ENCODE measurements at places on chromosomes 6 and 20.

GRCh38 chr6:56671651-56672461, 29.2 kb upstream of the DST start:
- DNase-seq: no peak

GRCh38 chr6:15284743-15285142, 38.9 kb downstream of the JARID2 start:
- DNase-seq: peak; percentile 77

DNA sequence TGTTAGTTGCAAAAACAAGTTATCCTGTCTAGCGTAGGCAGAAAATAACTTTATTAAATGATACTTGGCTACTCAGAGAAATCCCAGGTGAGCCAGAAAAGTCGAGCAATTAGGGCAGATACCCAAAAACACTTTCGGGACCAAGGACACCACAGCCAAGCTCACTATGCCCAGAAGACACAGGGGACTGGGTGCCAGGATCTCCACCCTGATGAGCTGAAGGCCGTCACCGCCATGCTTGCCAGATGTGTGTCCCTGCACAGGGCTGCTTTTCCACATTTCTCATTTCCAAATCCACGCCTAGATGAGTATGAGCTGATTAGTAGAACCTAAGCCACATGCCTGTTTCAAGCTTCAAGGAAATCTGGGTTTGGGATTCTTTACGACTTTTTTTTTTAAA, 214.0 kb upstream of the SMLR1 start:
- no peak for DNase-seq

DNA sequence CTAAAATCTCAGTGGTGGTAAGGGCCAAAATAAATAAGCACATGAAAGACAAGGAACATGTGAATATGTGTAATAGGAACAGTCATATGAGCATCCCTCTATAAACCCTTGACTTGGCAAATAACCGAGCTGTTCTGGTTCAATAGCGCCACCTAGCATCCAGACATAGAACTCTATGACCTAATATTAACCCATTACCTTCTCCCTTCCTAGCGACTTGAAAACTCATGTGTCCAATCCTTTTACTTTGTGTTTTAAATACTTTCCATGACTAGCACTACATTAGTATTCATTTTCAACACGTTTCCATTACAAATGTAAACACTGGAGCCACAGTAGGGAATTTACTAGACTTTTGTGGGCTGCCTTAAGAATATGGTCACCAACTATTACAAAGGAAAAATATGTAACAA, 279.7 kb downstream of the UST start:
- peak; percentile 79 for DNase-seq

DNA sequence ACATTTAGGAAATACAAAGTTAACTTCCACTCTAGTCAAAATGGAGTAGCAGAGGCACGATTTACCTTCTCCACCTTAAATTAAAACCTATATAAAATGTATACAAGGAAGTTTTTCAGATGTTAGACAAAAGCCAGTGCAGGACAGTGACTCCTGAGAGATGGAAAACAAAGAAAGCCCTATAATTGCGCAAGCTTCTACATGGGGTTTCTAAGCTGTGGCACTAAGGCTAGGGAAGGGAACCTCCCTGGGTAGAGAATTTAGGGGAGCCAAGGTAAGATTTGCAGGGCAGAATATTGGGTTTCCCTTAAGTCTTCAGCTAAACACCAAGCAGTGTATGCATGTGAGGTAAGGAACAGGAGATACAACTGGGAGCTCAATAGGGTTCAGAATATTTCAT, 18.5 kb upstream of the ZC3H12D start:
- DNase-seq: no peak

- no peak for DNase-seq
These were observed 9.1 kb upstream of the FOXP4 start for GRCh38 chr6:41536795-41537758.

GRCh38 chr6:30964075-30964474, 19.4 kb upstream of the MUC21 start:
- DNase-seq: no peak

DNA sequence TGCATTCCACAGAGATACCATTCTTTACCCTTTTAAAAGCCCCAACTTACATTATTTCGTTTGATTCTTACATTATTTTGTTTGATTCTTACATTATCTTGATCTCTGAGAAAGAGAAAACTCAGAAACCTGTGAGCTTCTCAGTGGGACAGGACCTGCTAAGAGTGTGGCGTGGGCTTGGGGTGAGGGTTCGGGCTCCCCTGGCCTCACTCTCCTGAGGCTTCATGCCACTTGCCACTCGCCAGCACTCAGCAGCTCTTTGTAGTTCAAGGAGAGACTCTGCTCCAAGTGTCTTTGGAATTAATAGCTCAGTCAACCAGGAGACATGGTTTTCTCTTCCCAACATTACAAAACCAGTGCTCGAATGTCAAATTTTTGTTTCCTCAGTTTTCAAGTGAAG, 132.4 kb upstream of the RGS17 start:
- no peak for DNase-seq

DNA sequence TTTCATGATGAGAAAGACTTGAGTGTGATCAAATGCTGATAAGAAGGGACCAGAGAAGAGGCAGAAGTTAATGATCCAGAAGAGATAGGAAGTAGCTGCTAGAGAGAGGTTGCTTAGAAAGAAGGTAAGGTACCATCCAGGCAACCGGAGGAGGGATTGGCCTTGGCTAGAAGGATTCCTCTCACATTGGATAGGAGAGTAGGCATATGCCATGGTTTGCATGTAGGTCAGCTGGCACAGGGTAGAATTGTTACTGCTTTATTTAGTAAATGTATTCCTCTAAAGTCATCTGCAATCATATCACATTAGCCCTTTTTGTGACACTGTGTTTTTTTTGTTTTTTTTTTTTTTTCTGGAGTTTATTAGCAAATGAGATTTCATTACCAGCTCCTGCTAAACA, 580.9 kb upstream of the FLRT3 start:
- no peak for DNase-seq

- no peak for DNase-seq
These were observed 16.9 kb downstream of the BNIP5 start for GRCh38 chr6:36319821-36320220.

GRCh38 chr20:33837096-33837830, 26.1 kb downstream of the CHMP4B start:
- no peak for DNase-seq

- DNase-seq: no peak
These were observed 222.0 kb downstream of the MAFB start for GRCh38 chr20:40467067-40467466.

GRCh38 chr6:138307816-138308730, 69.6 kb upstream of the SMIM28 start:
- DNase-seq: no peak

DNA sequence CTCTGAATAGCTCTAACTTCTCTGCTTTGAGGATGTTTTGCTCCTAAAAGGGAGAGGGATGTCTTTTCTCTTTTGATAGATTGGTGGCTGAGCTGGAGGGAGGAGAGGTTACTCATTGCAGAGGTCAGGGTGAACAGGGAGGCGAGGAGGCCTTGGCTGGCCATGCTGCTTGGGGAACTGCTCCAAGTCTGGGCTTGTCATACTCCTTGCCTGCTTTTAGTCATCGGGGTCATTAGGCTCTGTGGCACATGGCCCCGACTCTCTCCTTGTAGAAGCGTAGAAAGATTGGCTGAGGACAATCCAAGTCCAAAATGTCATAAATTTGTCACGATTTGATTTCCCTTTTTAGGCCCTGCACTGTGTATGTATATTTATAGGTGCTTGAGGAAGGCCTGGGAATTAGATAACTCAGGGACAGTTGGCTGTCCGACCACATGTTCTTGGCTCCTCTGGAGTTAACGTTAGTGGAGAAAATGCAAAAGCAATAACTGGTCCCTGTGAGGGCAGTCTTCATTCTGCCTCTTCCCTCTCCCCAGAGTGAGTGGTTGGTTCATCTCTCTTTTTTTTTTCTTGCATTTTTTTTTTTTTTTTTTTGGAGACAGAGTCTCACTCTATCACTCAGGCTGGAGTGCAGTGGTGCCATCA, 160.1 kb downstream of the SCP2D1 start:
- DNase-seq: no peak

DNA sequence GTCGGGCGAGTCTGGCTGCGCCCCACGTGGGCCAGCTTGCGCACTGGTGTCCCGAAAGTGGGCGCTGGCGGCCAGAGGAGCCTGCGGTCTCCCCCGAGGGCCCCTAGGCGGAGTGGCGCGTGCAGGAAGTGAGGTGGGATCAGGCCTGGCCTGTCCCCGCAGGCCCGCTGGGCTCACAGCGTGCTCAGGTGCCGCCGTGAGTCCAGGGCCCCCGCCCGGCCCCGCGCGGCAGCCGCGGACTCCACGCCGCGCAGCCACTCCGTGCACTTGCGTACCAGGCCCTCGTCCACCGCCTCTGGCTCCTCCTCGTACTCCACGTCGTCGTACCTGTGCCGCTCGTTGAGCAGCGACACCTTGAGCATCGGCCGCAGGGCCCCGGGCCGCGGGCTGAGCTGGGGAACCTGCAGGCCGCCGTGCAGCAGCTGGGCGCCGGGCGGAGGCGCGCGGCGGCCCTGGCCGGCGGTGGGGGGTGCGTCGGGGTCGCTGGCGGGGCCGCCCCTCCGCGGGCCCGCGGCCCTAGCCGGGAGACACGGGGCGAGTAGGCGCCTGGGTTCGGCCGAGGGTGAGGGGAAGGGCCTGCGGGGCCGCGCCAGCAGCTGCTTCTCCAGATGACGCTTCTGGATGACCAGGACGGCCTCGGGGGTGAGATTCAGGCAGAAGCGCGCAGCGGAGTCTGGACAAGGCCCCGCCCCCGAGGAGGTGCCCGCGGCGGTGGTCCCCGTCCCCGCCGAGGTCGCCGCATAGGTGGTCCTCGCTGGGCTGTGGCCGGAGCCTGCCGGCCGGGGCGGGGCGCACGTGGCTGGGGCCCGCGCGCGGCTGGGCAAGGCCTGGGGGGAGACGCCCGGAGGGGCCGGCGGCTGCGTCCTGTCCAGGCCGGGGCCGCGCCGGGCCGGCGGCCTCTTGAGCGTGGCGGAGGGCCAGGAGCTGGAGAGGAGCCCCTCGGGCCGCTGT, 835 bp downstream of the PRR18 start:
- no peak for DNase-seq

GRCh38 chr20:53655625-53656292, 62.1 kb upstream of the ZNF217 start:
- DNase-seq: no peak

- DNase-seq: no peak
These were observed 263.9 kb upstream of the NT5E start for GRCh38 chr6:85185977-85186376.

- DNase-seq: no peak
These were observed 9.6 kb upstream of the NELFCD start for GRCh38 chr20:58971429-58971828.

DNA sequence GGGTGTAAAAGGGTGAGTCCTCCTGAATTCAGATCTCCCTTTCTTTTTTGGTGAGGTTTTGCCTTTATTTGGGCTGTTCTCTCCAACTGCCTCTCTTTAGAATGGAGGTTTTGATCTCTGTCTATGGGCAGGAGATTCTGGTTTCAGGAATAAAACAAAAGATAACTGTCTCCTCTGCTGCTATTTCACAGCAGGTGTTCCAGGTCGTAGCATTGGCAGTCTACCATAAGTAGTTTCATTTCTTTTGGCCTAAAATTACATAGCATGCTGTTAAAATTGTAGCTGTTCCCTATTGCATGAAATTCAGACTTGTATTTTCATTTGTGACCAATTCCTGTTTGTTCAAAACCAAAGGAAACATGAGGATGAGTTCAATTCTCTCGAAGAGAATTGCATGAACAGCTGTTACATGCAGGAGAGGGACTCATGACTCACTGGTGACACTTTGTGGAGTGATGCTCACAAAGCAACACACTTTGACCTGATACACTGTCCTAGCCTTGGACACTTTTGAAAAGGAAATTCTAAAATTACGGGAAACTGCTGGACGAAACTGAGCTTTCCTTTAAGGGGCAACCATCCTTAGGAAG, 76.8 kb upstream of the SIRPG start:
- DNase-seq: no peak

DNA sequence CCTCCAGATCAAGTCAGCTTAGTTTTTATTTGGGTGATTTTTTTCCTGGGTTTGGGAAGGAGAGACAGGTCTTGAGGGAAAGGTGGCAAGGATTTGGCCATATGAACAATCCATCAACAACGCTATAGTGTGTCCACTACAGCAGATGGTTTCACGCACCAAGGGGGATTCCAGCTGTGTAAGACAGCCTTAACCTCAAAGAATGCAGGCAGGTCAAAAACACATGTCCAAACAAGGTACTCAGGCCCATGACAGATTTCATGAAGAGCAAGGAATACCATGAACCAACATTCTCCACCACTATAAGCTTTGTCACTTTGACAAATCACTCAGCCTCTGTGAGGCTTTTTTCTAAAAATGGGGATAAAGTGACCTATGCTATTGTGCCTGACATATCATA, 2.0 kb downstream of the AIF1 start:
- DNase-seq: no peak

DNA sequence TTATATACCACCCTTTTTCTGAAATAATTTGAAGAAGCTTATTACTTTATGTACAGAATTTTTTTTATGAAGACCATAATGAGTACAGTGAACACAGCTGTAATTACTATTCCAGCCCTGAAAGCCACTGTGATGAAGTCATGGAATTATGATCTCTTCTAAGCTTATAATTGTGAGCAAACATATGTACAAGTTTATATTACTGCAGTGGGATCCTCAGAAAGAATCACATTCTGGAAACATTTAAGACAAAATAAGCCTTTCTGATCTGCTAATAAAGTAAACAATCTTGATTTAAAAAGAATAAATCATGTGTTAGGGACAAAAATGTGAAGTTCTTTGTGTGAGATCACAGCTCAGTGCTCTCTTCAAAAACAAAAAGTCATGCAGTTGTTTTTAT, 560.4 kb downstream of the CD109 start:
- DNase-seq: no peak

DNA sequence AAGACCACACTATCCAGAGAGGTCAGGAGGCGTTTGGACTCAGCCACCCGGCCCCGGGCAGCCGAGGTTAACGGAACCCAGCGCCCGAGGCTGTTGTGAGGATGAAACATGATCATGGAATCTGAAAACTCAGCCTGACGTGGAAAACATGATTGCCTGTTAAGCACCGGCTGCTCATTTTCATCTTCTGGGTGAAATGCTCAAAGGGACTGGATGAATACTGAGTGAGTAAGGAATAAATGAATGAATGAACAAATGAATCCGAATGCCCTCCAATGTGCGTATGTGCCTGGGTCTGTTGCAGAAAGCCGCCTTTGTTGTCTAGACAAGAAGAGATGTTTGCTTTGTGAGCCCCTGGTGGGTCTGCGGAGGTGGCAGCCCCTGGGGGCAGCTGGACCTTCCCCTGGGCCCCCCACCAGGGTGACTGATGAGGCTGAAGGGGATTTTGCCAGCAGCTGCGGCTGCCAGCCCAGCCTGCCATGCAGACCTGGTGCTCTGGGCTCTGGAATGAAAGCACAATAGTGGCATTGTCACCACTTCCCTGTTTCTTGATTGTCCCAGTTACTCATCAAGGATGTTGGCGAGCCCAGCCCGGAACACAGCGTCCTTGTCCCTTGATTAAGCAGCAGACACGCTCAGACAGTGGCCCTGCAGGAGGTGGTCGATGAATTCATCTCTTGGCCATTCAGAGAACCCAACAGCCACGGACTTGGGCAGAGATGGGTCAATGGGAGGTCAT, 211.1 kb downstream of the ANKRD60 start:
- DNase-seq: peak; percentile 96

Data from SJSA1 (cell line).